ENCODE measurements at places on chromosomes 2 and 18.

GRCh38 chr2:172582656-172583055 lies 26.8 kb downstream of the PDK1 start:
- DNase-seq = no peak

- no peak for DNase-seq
Measured at GRCh38 chr18:58639751-58640427, 11.0 kb upstream of the ALPK2 start.

DNA sequence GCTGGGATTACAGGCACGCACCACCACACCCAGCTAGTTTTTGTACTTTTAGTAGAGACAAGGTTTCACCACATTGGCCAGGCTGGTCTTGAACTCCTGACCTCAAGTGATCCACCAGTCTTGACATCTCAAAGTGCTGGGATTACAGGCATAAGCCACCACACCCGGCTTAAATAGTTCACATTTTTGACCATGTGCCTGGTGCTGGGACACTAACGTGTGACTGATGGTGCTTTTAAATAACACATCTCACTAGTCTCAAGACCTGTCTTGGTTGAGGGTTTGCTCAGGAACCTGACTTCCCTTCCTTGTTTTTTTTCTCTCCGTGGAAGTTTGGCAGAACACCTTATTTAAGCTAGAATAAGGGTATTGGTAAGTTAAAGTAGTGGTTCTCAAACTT lies 8.5 kb downstream of the FMNL2 start:
- no peak for DNase-seq

GRCh38 chr2:149568138-149568537 lies 19.4 kb downstream of the MMADHC start:
- no peak for DNase-seq

GRCh38 chr2:131121464-131121863 lies 16.3 kb downstream of the PLEKHB2 start:
- DNase-seq = no peak

DNA sequence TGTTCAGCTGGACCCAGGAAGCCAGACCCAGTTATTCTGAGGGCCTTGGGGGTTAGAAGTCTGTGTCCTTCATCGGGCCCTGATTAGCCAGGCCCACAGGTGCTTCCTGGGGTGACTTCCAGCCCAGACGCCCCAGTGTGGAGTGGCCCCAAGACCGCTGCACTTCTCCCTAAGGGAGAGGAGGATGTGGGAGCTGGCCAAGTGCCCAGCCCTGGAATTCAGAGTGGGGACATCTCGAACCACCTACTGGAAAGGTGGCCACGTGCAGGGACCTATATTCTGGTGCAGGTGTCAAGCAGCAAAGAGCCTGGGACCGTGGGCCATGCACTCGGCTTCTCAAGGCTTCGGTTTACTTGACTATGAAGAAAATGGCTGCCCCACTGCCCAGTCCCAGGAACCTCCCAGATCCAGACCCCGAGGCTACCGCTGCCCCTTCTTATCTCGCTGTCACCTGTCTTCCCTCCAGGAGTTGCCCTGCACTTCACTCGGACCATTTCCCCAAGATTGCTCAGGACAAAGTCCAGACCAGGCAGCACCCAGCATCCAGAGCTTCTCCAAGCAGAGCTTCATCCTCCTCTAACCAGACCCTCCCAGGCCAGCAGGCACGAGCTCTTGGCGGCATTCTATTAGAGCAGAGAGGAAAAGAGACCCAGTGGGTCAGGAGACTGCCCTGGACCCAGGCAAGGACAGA lies 142.8 kb upstream of the ID2 start:
- DNase-seq = no peak

- no peak for DNase-seq
Measured at GRCh38 chr2:105868060-105868459, 123.3 kb downstream of the NCK2 start.

GRCh38 chr2:112155331-112156151 lies 17.4 kb downstream of the FBLN7 start:
- DNase-seq = peak; percentile 16

- no peak for DNase-seq
Measured at GRCh38 chr18:62365420-62365819, 40.3 kb downstream of the TNFRSF11A start.

GRCh38 chr2:239029958-239030357 lies 182.1 kb downstream of the TWIST2 start:
- no peak for DNase-seq

Data from activated CD4-positive, alpha-beta T cell treated with anti-CD3 and anti-CD28 coated beads, Interleukin-2, amount 50 U/mL, for 1 hour (primary cell).